ENCODE measurements at places on chromosomes 5 and 9.

- DNase-seq: no peak
Observed at GRCh38 chr5:13350767-13351166, 593.7 kb downstream of the DNAH5 start.

DNA sequence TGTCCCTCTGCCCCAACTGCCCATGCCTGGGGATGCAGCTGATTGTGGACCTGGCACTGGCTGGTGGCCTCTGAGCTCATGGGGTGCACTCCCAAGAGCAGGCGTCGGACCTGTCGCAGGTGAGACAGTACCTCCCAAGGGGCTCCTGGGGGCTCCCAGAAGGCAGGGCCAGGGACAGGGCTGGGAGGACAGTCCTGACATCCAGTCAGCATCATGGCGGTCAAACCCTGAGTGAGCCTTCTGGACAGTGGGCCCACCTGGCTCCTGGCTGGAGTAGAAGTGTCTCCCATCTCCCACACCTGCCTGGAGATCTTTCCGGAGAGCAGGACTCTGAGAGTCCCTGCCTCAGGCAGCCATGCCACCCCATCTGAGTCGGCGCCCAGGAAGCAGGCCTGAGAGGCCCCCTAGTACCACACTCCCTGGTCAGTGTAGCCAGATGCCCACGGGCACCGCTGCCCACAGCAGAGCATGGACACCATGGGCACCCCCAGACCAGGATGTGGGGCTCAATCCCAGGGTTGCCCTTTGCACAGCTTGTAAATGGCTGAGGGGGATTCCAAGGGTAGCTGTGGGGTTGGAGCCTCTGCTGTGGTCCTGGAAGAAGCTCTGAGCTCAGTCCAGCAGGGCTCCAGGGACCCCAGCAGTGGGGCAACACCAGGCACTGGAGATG is 6.6 kb downstream of the LCN9 start:
- no peak for DNase-seq

DNA sequence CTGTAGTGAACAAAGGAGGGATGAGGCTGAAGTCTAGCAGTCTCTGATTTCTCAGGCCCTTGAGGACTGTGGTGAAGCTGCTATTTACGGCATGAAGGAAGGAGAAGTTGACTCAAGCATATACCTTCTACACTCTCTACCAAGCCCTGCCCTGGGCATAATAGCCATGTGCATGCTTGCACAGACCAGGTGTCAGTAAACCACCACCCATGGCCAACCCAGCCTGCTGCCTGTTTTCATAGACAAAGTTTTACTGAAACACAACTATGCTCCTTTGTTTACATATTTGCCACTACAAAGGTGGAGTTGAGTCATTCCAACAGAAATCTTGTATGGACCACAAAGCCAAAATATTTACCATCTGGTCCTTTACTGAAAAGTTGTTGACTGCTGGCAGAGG is 126.9 kb downstream of the PAPPA start:
- no peak for DNase-seq

- no peak for DNase-seq
Observed at GRCh38 chr9:38288502-38288901, 104.0 kb upstream of the ALDH1B1 start.

GRCh38 chr5:79200573-79201183 is 35.3 kb upstream of the JMY start:
- no peak for DNase-seq

GRCh38 chr9:99300603-99301002 is 78.5 kb downstream of the SEC61B start:
- no peak for DNase-seq

DNA sequence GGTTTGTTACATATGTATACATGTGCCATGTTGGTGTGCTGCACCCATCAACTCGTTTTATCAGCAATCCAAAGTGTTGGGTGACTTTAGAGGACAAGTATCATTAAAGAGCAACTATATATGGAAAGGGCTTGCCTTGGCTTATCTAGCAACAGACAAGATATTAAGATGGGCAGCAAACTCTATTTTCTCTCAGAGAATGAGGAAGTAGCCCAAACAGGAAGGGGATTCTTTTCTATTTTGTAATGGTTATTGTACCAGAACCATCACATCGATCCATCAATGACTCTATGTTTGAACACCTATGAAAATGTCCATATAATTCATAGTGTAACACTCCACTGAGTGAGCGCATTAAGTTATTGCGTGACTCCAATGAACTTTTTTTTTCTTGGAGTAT is 260.1 kb upstream of the SLC24A2 start:
- no peak for DNase-seq

- no peak for DNase-seq
Observed at GRCh38 chr9:110864011-110864410, 174.3 kb downstream of the LPAR1 start.

DNA sequence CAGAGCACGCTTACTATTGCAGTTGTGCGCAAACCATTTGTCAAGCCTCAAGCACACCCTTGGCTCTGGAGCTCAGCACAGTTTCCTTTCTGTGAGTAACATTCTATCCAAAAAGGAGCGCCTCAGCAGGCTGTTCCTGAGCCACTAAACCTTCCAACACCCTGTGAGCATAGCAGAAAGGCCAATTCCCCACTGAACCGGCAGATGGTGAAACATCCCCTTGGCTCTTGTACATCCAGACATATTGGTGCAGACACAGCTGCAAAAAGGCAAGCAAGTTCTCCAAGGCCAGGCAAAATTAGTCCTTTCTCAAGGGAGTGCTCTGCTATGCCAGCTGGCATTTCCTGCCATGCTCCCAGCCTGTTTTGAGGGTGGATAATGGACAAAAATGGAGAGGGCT is 44.1 kb upstream of the CEMIP2 start:
- no peak for DNase-seq

DNA sequence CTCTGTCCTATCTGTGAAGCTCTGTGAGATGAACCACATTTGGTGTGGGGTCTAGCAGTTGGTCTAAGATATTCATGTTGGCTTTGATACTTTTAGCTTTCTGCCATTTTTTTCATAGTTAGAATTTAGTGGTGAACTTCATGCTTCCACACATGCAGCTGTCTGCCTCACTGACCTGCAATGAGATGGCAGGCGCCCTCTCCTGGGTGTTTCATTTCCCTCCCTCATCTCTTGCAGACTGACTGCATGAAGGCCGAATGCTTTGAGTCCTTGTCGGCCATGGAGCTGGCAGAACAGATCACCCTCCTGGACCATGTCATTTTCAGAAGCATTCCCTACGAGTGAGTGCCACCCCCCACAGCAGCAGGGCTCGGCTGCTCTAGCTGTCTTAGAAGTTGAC is 26.1 kb upstream of the CKMT2 start:
- no peak for DNase-seq

DNA sequence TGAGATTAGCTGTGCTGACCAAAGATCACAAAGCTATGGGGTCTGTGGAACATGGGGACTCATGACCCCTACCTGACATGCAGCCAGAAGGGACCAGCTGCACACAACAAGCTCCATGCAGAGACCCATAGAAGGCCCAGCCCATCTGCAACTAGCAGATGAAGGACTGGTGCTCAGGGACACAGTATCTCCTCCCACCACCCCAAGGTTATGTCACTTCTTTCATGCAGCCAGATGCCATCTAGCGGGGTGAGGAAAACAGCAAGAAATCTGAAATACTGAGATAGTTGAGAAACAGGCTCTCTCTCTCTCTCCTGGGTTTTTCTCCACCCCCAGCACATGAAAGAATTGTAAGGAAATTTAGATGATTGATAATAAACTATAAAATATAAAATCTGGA is 161.3 kb upstream of the DAPK1 start:
- no peak for DNase-seq

DNA sequence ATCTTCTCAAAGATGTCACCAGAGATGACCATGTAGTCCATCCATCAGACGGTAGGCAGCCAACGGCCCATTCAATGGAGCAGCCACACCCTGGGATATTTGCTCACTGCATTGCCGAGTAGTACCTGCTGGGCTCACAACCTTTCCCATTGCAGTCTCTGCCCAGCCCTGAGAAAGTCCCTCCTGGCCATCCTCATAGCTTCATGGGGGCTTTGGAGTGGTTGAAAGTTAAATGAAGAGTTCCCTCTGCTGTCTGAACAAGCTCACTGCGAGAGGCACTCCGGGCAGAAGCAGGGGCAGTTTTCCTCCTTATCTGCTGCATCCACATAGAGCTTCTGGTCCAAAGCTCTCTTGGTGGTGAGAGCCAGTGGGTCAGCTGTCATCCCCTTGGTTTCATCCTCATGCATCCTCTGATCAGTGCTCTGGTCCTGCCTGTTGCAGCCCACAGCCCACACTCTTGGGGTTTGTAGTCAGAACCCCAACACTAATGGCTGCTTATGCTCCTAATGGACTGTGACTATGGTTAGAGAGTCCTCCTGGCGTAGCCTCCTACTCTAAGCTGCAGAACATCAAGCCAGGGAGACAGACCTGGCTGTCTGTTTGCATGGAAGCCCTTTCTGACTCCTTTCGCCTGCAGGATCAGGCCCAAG is 23.3 kb downstream of the TNFSF8 start:
- DNase-seq: no peak

- DNase-seq: no peak
Observed at GRCh38 chr5:160792732-160793529, 59.1 kb downstream of the ATP10B start.

GRCh38 chr5:87539839-87540238 is 127.1 kb upstream of the CCNH start:
- no peak for DNase-seq

GRCh38 chr5:44943647-44944046 is 134.9 kb downstream of the MRPS30 start:
- DNase-seq: no peak

DNA sequence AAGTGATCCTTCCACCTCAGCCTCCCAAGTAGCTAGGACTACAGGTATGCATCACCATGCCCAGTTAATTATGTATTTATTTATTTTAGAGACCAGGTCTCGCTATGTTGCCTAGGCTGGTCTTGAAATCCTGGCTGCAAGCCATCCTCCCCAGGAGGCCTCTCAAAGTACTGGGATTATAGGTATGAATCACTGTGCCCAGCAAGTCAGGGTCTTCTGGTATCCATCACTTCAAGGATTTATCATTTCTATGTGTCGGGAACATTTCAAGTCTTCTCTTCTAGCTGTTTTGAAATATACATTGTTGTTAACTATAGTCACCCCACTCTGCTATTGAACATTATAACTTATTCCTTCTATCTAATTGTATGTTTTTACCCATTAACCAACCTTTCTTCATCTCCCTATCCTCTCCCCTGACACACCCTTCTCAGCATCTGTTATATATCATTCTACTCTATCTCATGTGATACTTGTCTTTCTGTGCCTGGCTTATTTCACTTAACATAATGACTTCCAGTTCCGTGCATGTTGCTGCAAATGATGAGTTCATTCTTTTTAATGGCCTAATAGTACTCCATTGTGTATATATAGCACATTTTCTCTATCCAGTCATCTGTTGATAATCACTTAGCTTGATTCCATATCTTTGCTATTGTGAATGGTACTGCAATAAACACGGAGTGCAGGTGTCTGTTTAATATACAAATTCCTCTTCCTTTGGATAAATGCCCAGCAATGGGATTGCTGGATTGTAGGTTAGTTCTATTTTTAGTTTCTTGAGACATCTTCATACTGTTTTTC is 26.4 kb downstream of the UTP15 start:
- DNase-seq: no peak

- DNase-seq: no peak
Observed at GRCh38 chr5:116439905-116440304, 134.7 kb downstream of the SEMA6A start.
